Activated T-helper 9 cell treated with anti-CD3 and anti-CD28 coated beads, Interleukin-2, amount 50 U/mL, for 16 hours (primary cell): ENCODE measurements at places on chromosomes 1 and 21.

GRCh38 chr1:117161887-117162286 is 40.3 kb upstream of the TRIM45 start:
- no peak for DNase-seq

DNA sequence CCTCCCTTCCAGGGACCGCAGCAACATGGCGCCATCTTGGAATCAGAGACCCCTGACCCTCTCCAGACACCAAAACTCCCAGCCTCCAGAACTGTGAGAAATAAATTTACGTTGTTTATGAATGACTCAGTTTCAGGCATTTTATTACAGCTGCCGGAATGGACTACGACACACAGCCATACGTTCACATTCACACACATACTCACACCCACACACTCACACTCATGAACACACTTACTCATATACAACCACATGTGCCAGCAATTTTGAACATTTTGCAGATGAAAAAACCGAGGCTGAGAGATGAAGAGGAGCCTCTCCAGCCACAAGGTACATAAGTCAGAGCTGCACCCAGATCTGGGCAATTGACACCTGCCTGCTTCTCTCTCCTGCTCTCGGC is 151.0 kb upstream of the RAB4A start:
- DNase-seq, result no peak

DNA sequence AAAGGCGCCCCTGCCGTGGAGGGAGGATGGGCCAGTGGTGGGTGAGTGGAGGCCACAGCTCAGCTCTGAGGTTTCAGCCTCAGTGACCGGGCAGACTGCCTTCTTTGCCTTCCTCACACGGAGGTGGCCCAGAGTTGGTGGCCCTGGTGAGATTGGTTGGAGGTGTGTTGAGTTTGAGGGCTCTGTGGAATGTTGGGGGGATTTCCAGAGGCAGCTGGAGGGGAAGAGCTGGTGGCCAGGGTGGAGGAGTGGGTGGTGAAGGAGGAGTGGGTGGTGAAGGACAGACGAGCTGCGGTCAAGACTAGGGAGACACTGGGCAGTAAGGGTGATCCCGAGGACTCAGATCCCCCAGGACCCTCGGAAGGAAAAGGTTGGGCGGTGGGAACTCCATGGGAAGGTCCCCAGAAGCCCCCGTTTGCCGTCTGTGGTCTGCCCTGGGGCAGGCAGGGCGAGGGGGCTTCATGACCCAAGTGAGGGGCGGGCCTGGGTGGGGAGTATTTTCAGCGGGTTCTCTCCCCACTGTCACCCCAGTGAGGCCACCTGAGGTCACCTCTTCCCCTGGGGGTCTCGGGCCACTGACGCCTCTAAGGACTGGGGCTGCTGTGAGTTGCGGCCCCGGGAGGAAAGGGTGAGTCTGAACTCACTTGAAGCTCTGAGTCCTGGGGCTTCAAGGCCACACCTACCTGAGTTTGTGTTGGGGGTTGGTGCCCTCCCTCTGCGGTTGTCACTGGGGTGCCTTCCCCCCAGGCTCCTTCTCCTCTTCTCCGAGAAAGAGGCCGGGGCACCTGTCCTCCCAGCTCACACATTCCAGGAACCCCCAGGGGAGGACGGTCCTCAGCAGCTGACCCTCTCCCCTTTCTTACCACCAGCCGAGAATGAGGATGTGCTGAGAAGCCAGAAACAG is 22.7 kb upstream of the PIK3CD start:
- DNase-seq, result peak; percentile 42

GRCh38 chr1:163737261-163737660 is 415.5 kb downstream of the NUF2 start:
- DNase-seq, result no peak

- DNase-seq, result no peak
Observed at GRCh38 chr1:245310571-245311531, 156.1 kb downstream of the KIF26B start.

- DNase-seq, result no peak
Observed at GRCh38 chr21:45986316-45987051, 4.9 kb downstream of the COL6A1 start.

DNA sequence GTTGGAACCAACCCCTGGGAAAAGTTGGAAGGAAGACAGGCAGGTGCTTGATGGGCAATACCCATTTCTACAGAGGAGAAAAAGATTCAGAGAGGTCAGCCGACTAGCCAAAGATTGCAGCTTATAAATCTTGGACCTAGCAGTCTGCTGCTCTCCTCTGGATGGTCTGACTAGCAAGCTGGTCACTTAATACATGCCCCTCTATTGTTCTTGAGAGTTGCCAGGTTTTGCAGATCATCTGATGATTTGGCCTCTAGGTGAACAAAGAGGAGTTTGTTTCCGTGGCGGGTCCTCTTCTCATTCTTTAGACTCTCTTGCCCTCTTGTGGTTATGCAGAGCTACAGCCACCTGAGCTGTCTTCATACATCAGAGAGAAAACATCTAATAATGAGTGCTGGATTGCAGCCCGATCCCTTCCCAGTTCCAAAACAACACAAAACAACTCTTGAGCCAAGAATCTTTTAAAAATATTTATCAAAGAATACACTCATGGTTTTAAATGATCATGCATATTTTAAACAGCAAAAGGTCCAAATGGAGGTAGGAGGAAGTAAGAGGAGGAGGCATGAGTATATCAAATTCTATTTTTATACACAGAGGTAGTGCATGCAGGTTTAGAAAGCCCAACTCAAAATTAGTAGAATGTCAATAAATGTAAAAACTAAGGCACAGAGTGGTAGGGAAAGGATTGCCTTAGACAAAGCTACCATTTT is 115.7 kb downstream of the SLC30A10 start:
- no peak for DNase-seq

DNA sequence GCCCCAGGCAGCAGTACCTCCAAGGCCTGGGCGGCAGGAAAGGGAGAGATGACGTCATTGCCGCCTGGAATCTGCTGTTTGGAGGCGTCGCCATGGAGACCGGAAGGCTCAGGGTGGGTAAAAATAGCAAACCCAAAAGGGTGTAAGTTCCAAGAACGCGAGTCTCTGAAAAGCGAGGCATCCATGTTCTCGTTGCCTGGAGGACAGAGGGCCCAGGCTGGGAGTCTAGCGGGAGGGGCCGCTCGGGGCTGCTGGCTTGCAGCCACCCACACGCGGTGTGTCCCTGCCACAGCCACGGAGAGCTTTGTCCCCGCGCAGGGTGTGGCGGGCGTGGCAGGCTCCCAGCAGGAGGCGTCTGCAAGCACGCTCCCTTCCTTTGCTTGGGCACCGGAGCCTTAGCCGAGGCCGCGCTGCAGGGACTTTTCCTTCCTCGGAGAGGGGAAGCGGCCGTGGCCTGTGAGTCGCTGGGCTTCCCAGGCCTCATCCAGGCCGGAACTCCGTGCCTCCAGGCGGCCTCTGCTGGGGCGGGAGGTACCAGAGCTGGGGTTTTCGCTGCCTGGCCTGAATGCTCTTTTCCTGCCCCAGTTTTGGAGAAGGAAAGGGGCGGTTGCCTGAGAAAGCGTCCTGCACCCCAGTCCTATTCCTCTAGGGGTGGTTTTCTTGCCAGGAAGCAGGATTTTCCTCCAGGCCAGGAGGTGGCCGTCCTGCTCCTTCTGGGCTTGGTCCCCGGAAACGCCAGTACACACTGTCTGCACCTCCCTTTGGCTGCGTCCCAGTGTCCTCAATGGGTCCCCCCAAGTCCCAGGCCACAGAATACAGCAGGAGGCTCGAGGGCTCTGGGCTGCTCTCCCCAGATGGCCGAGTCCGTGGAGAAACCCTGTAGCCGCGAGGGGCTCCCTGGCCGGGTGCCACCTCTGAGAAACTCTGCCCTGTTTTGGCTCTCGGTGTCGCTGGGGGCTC is 15.3 kb upstream of the SKI start:
- peak; percentile 39 for DNase-seq
